ENCODE measurements at places on chromosomes 3 and 15.

- no peak for DNase-seq
These were observed 38.8 kb upstream of the PLOD2 start for GRCh38 chr3:146199762-146200161.

GRCh38 chr15:68200016-68200861, 4.9 kb downstream of the CALML4 start:
- no peak for DNase-seq

GRCh38 chr15:42045211-42045615, 24.4 kb upstream of the PLA2G4E start:
- no peak for DNase-seq

DNA sequence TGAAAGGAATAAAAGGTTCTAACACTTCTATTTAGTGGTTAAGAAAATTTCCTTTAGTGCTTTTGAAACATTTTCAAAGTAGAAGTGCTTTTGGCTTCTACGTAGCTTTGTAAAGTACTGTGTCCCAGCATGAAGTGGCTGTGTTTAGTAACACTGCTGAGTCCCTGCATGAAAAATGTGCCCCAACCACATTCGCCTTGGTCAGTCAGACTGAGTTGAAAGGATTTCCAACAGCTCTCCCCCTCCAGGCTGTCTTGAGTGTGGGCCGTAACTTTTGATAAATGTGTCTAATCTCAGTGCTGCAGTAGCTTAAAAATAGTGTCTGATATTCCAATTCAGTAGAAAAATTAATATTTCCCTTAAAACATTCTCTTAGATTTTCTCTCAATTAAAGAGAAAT, 115.0 kb downstream of the NR1D2 start:
- no peak for DNase-seq

- DNase-seq, result no peak
These were observed 22.9 kb upstream of the UTS2B start for GRCh38 chr3:191353022-191353777.

- no peak for DNase-seq
These were observed 10.0 kb upstream of the ATP2B2 start for GRCh38 chr3:10515396-10515795.

- DNase-seq, result no peak
These were observed 420.2 kb downstream of the FOXP1 start for GRCh38 chr3:71163198-71163918.

- DNase-seq, result no peak
These were observed 92.5 kb upstream of the MB21D2 start for GRCh38 chr3:193010191-193010590.

DNA sequence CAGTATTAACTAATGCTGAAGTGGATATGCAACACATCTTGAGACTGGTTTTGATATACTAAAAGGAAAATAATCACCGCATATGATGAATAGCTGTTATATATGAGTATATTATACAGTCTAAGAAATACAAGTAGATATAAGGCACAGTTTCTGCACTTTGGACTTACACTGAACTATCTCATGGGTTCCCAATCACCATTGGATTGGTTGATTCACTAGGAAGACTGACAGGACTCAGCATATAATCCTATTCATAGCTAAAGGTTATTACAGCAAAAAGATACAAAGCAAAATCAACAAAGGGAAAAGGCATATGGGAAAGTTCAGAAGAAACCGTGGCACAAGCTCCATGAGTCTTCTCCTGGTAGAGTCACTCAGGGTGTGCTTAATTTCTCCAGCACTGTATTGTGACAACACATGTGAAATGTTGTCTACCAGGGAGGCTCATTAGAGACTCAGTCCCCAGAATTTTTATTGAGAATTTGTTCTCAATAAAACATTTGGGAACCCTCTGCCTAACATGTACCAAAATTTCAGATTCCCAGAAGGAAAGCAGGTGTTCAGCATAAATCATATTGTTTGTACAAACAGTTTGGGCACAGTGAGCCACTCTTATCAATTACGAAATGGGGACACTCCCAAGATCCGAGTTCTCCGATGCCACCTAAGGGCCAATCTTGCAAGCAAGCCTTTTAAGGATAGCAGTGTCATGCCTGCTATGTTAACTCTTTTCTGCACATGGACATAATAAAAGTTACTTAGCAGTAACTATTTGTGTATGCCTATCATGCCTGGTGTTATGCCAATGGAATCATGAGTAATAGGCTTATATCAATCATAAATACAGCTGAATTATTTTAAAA, 26.8 kb downstream of the CMC1 start:
- no peak for DNase-seq
